MG63 (cell line): ENCODE measurements at places on chromosomes 5 and 9.

GRCh38 chr9:93634311-93635185, 58.2 kb downstream of the PHF2 start:
- no peak for DNase-seq

- DNase-seq, result no peak
Observed at GRCh38 chr5:66986009-66986408, 210.6 kb downstream of the CD180 start.

DNA sequence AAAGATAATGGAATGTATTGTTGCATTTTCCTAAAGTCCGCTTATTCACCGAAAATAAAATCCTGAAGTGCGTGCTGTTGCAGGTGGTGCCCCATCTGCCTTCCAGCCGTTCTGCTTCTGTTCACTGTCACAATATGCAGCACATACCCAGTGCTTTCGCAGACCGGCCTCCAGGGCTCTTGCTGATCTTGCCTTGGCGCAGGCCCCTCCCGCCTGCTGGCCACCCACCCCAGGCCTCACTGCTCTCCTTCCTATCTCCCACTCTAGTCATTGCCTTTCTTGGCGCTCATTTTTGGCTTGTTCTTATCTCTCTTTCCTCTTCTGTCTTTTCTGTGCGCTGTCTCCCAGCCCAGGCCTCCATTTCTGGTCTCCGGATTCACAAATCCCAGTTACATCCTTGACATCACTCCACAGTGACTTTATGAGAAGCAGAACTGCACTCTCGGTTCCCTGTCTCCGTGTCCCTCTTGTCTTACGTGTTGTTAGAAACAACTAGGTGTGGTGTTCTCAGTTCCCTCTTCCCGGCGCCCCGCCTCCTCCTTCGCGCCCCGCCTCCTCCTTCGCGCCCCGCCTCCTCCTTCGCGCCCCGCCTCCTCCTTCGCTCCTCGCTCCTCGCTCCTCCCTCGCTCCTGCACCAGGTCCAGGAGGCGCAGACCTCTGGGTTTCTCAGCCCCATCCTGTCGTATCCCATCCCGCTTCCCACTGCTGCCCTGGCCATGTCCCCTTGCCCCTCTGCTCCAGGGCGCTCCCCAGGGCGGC, 201.7 kb upstream of the OTULINL start:
- no peak for DNase-seq

- DNase-seq, result no peak
Observed at GRCh38 chr5:131974622-131974955, 29.1 kb upstream of the MEIKIN start.

DNA sequence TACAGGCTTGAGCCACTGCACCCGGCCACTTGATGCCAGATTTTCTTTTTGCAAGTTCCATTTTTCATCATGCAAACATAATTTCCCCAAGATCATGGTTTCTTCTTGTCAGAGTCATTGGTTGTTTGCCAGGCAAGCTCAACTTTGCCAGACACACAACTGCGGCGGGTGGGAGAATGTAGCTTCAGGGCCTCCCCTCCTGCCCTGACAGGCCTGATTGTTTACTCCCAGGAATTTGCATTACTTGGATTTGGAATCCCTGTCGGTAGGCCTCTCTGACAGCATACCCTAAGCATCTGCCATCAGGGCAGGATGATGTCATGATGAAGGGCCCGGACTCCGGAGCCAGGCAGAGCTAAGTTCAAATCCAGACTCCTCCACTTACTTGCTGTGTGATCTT, 15.1 kb downstream of the RPS14 start:
- peak; percentile 82 for DNase-seq

GRCh38 chr5:143249851-143250250, 153.6 kb downstream of the NR3C1 start:
- DNase-seq, result no peak

- DNase-seq, result peak; percentile 88
Observed at GRCh38 chr5:172855597-172856292, 21.7 kb downstream of the ERGIC1 start.

GRCh38 chr9:34684145-34684544, 6.9 kb downstream of the CCL19 start:
- no peak for DNase-seq

DNA sequence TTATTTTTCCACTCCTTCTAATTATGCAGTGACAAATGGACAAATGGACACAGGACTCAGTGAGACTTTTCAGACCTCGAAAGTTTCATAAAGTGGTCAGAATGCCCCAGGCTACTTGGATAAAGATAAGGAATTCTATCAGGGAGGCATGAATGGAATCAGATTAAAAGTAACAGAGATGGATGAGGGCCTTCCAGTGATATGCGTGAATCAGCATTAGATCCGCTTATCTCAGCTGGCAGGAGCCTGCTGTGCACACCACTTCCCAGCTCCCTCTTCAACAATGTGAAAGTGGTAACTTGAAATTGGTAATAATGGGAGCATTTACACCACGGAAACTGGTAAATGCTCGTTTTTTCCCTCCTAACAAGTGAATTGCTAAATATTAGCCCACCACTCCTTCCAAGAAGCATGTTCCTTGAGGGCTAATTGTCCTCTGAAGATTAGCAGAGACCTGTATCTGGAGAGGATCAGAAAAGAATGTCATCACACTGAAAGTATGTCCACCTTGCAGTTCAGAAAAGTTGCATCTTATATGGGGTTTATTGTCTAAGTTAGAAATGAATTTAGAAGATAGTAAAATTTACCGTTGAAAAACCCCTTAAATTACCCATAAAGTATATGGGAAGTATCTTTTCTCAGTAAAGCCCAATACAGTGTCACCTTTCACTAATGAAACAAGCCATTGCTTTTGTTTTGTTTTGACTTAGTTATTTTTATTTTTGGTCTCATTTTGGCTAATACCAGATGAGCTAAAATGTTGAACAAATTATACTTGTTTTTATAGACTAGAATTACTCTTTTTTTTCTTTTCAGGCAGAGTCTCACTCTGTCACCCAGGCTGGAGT, 125.3 kb downstream of the DPYSL3 start:
- no peak for DNase-seq

DNA sequence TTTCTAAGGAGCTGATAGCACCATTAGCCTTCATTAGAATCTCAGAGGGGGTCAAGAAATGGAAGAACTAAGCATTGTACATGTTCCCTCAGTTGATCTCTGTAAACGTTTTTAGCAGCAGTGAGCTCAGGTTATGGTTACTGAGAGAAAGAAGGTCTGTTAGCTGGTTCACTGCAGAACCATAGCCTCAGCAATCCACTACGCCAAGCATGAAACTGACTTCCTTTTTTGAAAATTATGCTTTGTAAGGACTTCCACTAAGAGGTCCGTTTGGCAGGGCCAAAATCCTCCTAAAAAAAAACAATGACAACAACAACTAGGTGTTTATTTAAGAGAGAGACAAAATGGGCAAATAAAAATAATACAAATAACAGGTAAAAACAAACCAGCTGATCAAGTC, 273.3 kb downstream of the AOPEP start:
- DNase-seq, result no peak

GRCh38 chr5:79686799-79687198, 2.8 kb upstream of the CMYA5 start:
- no peak for DNase-seq

DNA sequence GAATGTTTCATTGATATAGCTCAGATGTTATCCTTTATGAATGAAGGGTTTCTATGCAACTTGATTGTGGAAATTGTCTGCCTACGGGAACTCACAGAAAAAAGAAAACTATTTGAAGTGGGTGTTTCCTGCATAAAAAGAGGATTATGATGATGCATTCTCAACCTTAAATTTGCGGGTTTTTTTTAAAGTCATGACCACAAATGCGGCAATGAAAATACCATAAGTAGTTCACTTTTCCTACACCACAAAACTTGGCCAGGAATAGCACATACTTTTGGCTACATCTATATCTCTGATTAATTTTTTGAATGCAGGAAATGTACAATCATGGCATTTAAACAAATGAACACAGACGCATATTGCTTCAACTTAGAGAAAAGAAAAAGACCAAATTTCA, 754.7 kb downstream of the DTWD2 start:
- DNase-seq, result no peak

- no peak for DNase-seq
Observed at GRCh38 chr9:23682891-23683431, 143.1 kb downstream of the ELAVL2 start.

DNA sequence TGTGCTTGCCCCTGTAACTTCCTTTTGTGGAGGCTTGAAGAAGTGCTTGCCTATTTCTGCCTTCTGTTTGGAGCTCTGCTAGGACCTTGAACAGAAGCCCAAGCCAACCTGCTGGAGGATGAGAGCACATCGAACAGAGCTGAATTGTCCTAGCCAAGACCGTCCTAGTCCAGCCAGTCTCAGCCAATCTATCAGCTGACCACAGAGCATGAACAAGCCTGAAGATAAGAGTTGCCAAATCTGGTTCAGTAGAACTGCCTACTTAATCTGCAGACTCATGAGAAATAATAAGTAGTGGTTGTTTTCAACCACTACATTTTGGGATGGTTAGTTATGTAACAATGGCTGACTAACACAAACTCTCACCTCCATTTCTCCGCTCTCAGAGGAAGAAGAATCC, 4.4 kb upstream of the SNX2 start:
- DNase-seq, result no peak

- DNase-seq, result no peak
Observed at GRCh38 chr5:68709239-68709638, 384.6 kb upstream of the SLC30A5 start.

- DNase-seq, result no peak
Observed at GRCh38 chr5:126527892-126528291, 67.1 kb downstream of the ALDH7A1 start.

- DNase-seq, result no peak
Observed at GRCh38 chr5:103706939-103707682, 144.5 kb upstream of the NUDT12 start.

GRCh38 chr5:96253140-96253539, 179.9 kb downstream of the PCSK1 start:
- no peak for DNase-seq

DNA sequence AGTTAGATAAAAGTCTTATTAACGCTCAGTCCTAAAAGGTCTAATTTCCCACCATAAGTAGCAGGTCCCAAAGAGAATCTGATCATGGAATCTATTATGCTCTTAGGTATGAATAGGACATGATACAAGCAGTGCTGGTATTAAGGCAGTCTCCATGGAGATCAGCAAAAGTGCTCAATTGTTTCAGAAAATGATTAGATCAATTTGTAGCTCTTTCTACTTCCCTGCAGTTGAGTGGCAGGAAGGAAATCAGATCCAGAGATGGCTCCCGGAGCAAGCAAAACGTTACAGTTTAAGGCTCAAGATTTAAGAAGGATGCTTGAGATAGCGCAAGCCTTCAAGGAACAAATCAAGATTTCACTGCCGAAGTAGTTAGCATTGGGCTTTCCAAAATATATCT, 205.7 kb downstream of the DRD1 start:
- no peak for DNase-seq

DNA sequence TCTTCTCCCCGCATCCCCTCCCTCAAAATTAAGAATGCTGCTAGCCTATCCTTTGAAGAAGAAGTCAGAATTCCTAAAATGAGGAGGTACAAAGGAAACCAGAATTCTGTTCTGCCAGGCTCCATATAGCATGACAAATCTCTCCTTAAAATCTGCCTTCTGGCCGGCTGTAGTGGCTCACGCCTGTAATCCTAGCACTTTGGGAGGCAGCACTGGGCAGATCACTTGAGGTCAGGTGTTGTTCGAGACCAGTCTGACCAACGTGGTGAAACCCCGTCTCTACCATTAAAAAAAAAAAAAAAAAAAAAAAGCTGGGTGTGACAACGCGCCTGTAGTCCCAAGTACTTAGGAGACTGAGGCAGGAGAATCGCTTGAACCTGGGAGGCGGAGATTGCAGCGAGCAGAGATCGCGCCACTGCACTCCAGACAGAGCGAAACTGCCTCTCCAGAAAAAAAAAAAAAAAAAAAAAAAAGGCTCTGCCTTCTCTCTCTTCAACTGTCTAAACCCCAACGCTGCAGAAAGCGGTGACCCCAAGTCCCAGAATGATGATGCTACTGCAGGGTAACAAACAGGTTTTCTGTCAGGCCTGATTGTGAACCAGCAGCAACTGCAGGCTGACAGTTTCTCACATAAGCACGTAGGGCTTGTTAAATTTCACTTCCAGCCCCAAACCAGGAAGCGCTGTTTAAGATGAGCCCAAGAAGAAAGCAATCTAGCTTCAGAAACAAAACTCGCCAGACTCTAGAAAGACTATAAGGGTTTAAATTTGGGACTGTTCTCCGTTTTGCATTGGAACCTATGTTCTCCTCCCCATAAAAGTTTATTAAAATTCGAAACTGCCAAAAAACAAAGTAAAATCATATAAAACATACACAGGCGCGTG, 963 bp upstream of the CAST start:
- DNase-seq, result peak; percentile 27

DNA sequence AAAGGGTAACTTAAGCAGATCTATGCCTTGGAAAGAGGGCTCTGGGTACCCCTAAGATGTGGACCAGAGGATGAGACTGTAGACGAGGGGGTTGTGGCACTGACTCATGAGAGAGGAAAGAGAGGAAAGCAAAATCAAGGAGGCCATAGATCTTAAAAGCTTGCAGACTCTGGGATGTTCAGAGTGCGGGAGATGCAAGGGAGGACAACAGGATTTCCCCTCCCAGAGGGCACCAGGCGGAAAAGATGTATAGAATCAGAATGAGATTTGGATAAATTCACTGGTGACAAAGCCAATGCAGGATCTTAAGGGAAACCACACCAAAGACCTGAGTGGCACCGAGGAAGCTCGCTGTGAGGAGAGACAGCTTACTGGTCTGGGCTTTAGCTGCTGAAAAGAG, 27.1 kb downstream of the HRH2 start:
- DNase-seq, result no peak

GRCh38 chr9:110938242-110938641, 100.0 kb downstream of the LPAR1 start:
- no peak for DNase-seq

GRCh38 chr5:95901676-95902627, 59.7 kb downstream of the ELL2 start:
- peak; percentile 80 for DNase-seq

GRCh38 chr9:119366909-119367682, 2.1 kb downstream of the BRINP1 start:
- DNase-seq, result no peak

- no peak for DNase-seq
Observed at GRCh38 chr5:44622331-44622730, 186.4 kb upstream of the MRPS30 start.

- no peak for DNase-seq
Observed at GRCh38 chr9:16396389-16396788, 474.1 kb downstream of the BNC2 start.

DNA sequence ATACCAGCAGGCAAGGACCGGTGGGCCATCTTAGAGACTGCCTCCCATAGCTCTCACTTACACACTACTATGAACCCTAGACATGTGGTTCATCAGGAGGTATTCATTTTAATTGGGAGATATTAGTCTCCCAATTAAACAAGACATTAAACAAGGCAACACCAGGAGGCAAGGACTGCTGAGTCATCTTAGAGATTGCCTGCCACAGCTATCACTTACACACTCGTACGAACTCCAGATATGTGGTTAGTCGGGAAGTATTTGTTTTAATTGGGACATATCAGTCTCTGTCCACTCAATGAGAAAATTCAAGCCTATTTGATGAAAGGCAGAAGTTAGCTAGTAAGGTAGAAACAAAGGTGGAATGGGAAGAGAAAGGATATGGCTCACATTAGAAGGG, 343.9 kb downstream of the NFIB start:
- DNase-seq, result no peak
